Mesothelial cell of epicardium (in vitro differentiated cells): ENCODE measurements at places on chromosomes 5 and 9. TPM values are rescaled to one million over a fixed set of nuclear protein-coding genes. Genes with fewer than 3 reads are reported as not detected.

TXNDC8 gene
- total RNA-seq, result not detected in 3 replicates

- DNase-seq, result no peak
- no peak overlapping the region for H3K27ac ChIP-seq
- H3K4me1 ChIP-seq, result peaks cover 9% of the 10 kb centered on the region
- no peaks in the 10 kb centered on the region for H3K27me3 ChIP-seq
- H3K36me3 ChIP-seq, result no peaks in the 10 kb centered on the region
These were observed 706.9 kb upstream of the CTNND2 start for GRCh38 chr5:12611132-12611531.

DNA sequence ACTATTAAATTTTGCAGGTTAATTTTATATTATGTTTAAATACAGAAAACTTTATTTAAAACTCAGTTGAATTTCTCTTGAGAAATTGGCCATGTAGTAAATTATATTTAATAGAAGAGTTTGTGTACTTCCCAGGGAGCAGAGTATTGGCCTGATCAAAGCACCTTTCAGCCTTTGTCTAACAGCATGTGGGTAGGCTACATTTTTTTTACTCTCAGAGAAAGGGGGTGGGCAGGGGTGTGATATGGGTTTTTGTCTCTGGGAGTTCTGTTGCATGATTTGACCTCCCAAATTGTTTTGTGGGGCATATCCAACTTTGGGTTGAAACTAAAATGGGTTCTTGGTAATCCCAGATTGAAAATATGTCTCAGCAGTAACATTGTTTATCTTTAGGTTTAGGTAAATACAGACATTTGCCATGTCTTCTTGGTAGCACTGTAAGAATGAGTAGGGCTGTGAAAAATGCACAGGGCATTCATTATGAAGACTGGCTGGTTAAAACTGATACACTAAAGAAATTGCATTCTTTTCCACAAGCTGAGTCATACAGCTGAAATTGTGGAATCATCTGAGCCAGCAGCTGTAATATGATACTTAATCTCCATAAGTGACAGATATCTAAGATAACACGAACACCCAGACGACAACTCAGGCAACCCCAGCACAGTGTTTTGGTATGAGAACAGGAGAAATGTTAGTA is 75.4 kb upstream of the CDKN2B start:
- DNase-seq, result no peak
- no peaks in the 10 kb centered on the region for H3K27me3 ChIP-seq
- H3K27ac ChIP-seq, result peak overlapping the region; percentile 58
- peaks cover 31% of the 10 kb centered on the region for H3K4me1 ChIP-seq
- H3K4me3 ChIP-seq, result no peak overlapping the region
- no peaks in the 10 kb centered on the region for H3K36me3 ChIP-seq

DNA sequence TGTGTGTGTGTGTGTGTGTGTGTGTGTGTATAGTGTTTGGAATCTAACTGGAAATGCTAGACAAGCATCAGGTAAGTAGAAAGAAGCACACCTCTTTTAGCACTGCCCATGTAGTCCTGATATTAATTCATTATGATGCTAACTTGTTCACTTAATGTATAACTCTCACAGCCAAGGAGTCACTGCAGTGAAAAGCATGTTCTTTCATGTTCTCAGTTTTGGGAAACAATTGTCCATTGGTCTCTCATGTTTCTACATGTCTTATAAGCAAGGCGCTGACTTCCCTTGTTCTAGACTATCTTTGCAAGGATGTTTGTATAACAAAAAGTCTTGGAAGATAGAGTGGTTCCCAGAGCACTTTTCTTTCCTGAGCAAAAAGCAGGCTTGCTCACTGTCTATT is 148.8 kb upstream of the TNPO1 start:
- peaks cover 4% of the 10 kb centered on the region for H3K27me3 ChIP-seq
- peaks cover 3% of the 10 kb centered on the region for H3K4me1 ChIP-seq
- H3K36me3 ChIP-seq, result no peaks in the 10 kb centered on the region
- no peak overlapping the region for H3K4me3 ChIP-seq

ANGPTL2 gene
- total RNA-seq, result 15.5 to 16.6 TPM (median 16.6 TPM) in 3 replicates

- H3K27me3 ChIP-seq, result no peaks in the 10 kb centered on the region
- H3K27ac ChIP-seq, result no peak overlapping the region
- no peak overlapping the region for H3K4me3 ChIP-seq
- peaks cover 3% of the 10 kb centered on the region for H3K36me3 ChIP-seq
- no peak for DNase-seq
- H3K4me1 ChIP-seq, result peaks cover 42% of the 10 kb centered on the region
These were observed 85.8 kb upstream of the TAS2R1 start for GRCh38 chr5:9715891-9716335.

KCNN2 gene
- total RNA-seq, result 17.1 to 19.6 TPM (median 19.1 TPM) in 3 replicates

CPLANE1 gene
- total RNA-seq, result 31.0 to 33.8 TPM (median 32.3 TPM) in 3 replicates

DNA sequence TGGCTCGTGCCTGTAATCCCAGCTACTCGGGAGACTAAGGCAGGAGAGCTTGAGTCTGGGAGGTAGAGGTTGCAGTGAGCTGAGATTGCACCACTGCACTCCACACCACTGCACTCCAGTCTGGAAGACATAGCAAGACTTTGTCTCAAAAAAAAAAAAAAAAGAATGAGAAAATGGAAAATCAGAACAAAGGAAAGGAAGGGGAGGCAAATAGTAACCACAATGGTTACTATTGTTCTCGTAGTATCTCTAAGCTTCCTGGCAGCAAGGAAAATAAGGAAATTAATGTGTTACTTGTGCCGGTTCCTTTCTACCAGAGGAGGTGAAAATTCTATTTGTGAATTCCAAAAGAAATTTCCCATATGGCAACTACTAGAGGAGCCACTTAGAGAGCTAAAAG is 48.5 kb upstream of the BNC2 start:
- H3K4me3 ChIP-seq, result no peak overlapping the region
- no peaks in the 10 kb centered on the region for H3K4me1 ChIP-seq
- DNase-seq, result no peak
- no peaks in the 10 kb centered on the region for H3K27me3 ChIP-seq

DNA sequence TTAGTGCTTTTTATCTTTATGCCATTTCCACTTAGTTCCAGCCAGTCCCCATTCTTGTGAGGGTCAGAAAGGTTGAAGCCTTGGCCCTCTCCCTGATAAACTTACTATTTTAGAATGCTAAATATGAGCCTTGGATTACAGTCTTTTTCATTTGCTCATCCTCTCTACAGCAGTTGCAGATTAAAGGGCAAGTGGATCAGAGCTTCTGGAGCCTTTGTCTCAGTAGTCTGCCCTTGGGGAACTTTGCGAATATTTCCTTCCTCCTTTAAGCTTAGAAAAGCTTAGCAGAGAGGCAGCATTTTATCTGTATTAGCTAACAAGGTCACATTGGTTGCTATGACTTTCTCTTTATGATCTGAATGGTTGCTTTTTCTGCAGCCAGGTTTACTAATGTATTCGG is 11.5 kb downstream of the FSD1L start:
- peaks cover 26% of the 10 kb centered on the region for H3K4me1 ChIP-seq
- no peak for DNase-seq
- H3K27ac ChIP-seq, result peak overlapping the region; percentile 71
- H3K36me3 ChIP-seq, result peaks cover 6% of the 10 kb centered on the region

CAST gene
- 126 to 133 TPM (median 132 TPM) in 3 replicates for total RNA-seq

GRCh38 chr5:155780260-155780659 is 546.7 kb upstream of the SGCD start:
- H3K4me1 ChIP-seq, result no peaks in the 10 kb centered on the region
- H3K27me3 ChIP-seq, result peaks cover 23% of the 10 kb centered on the region
- H3K27ac ChIP-seq, result no peak overlapping the region
- no peak overlapping the region for H3K4me3 ChIP-seq
- H3K36me3 ChIP-seq, result no peaks in the 10 kb centered on the region
- DNase-seq, result no peak

SH3GL2 gene
- 0.34 to 0.51 TPM (median 0.38 TPM) in 3 replicates for total RNA-seq

DNA sequence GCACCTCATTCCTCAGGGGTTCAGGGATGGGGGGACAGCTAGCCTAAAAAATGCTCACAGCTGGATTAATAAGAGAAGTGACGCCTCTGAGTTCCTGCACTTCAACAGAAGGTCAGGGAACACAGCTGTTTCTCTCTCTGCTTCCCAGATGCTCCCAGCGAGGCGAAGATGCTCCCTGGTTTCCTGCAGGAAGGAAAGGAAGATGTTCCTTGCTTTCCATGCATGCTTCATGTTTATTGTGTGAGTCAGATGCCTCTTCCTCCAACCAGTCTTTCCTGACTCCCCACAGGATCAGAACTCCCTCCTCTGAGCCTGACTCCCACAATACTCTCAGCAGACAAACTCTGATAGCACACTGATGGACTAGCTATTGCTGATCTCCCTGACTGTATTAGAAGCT is 71.9 kb downstream of the MFAP3 start:
- peaks cover 5% of the 10 kb centered on the region for H3K27me3 ChIP-seq
- no peak for DNase-seq
- no peaks in the 10 kb centered on the region for H3K4me1 ChIP-seq
- H3K36me3 ChIP-seq, result no peaks in the 10 kb centered on the region
- no peak overlapping the region for H3K27ac ChIP-seq
- no peak overlapping the region for H3K4me3 ChIP-seq
